T47D (cell line): ENCODE measurements at places on chromosomes 4 and X.

DNA sequence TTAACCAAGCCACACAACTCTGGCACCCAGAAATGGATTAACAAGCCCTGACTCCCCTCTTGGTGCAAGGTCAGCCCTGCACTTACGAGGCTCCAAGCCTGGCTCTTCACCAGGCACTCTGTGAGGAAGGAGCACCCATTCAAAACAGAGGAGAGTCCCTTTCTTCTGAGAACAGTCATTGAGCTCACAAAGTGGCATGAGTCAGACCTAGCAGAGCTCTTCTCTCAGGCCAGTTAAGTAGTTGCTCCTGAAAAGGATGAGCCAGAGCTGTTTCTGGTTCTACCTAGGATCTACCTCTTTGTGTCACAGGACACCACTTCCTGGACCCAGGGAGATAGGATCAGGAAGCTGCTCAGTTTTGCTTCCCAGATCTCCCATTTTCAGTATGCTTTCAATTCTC, 48.2 kb downstream of the EVC2 start:
- DNase-seq, result no peak

DNA sequence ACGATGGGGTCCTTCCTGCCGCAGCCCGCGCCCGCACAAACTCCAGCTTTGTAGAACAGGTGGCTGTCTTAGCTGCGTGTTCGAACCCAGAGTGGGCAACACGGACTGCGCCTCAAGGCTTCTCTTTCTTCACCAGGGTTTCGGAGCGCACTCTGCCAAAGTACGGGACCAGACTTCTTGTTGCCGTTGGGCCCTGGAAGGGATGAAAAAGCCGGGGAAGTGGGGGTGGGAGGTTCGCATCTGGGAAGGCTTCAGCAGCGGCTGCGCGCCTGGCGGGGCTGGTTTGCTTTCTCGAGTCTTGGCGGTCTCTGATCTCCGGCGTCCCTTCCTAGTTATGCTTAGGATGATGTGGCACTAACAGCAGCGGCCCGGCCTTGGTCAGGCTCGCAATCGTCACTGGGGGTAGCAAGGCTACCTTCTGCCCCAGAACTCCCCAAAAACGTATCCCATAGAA, 673 bp downstream of the PARM1 start:
- no peak for DNase-seq

GRCh38 chr4:102580463-102580842, 79.3 kb downstream of the NFKB1 start:
- no peak for DNase-seq

DNA sequence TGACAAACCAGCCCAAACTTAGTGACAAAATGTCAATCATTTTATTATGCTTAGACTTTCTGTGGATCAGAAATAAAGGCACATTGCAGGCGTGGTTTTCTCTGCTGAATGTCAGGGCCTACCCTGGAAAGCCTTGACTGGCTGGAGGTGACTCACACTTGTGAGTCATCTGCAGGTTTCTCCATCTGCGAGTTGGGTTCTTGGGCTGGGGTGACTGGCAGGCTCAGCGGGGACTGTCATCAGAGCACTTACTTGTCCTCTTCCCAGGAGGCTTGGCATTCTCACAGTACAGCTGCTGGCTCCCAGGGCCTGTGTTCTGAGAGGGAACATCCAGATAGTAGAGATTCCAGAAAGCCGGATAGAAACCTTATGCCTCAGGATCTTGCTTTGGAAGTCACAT, 153.8 kb upstream of the AGA start:
- no peak for DNase-seq

- DNase-seq, result no peak
Measured at GRCh38 chr4:60366661-60367060, 833.5 kb upstream of the ADGRL3 start.

DNA sequence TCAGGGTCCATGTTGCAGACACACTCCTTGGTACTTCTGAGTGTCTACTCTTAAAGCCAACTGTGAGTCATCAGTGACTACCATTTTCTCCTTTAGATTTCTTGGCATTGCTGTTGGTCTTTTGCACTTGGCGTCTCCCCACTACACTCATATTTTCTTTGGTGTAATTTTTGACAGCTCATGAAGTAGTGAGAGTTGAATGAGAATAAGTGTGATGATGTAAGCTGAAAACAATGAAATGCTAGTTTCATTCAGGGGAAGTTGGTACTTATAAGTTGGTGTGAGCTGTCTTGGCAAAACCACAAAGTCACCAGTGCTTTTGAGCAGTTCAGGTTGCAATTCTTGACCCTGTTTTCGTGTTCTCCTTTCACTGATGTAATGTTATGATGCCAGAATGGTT, 142.9 kb upstream of the ARX start:
- DNase-seq, result no peak
